Activated CD8-positive, alpha-beta T cell treated with anti-CD3 and anti-CD28 coated beads for 36 hours (primary cell): ENCODE measurements at places on chromosomes 5 and 9.

GRCh38 chr9:79567671-79568098 lies 4.1 kb upstream of the TLE4 start:
- peaks cover 18% of the 10 kb centered on the region for H3K4me1 ChIP-seq
- no peaks in the 10 kb centered on the region for H3K36me3 ChIP-seq
- H3K27ac ChIP-seq: no peak overlapping the region
- no peak overlapping the region for H3K4me3 ChIP-seq
- DNase-seq: no peak
- peaks cover 4% of the 10 kb centered on the region for H3K27me3 ChIP-seq

- no peak overlapping the region for H3K27ac ChIP-seq
- H3K36me3 ChIP-seq: peaks cover 23% of the 10 kb centered on the region
- H3K4me1 ChIP-seq: peaks cover 43% of the 10 kb centered on the region
- DNase-seq: no peak
- H3K4me3 ChIP-seq: no peak overlapping the region
Measured at GRCh38 chr5:14787801-14788579, 83.6 kb downstream of the ANKH start.

GRCh38 chr5:82754036-82754746 lies 323.0 kb downstream of the TMEM167A start:
- no peak for DNase-seq
- H3K4me1 ChIP-seq: peaks cover 3% of the 10 kb centered on the region
- no peak overlapping the region for H3K4me3 ChIP-seq
- no peak overlapping the region for H3K27ac ChIP-seq
- H3K27me3 ChIP-seq: no peaks in the 10 kb centered on the region
- H3K36me3 ChIP-seq: no peaks in the 10 kb centered on the region

DNA sequence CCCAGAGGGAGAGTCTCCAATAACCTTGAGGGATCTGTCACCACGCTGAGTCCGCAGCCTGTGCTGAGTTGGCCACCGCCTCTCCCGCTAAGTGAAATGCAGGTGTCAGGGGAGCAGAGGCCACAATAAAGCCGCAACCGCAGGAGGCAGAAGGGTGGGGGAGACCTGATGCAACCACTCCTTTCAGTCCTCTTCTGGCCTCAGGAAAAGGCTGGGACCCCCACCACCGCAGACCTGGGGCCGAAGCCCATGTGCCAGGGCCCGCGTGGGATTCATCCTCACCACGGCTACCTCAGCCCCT lies 576 bp downstream of the MAP1B start:
- peaks cover 9% of the 10 kb centered on the region for H3K4me1 ChIP-seq
- peak overlapping the region; percentile 19 for H3K4me3 ChIP-seq
- H3K36me3 ChIP-seq: no peaks in the 10 kb centered on the region
- no peak overlapping the region for H3K27ac ChIP-seq

DNA sequence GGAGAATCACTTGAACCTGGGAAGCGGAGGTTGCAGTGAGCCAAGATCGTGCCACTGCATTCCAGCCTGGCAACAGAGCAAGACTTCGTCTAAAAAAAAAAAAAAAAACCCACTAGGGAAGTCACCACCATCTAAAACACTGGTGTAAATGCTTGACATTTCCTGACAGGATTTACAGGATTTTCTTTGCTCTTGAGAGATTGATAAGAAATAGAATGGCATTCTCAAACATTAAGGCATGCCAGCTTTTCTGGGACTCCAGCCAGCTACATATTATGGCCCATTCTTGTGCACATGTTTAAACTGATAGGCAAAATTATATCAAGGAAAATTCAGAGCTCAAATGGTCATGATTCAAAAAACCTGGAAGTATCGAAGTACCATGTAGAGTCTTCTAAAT lies 28.7 kb downstream of the GTF3C4 start:
- H3K27ac ChIP-seq: no peak overlapping the region
- H3K4me1 ChIP-seq: peaks cover 4% of the 10 kb centered on the region
- no peak overlapping the region for H3K4me3 ChIP-seq
- H3K27me3 ChIP-seq: peaks cover 7% of the 10 kb centered on the region
- peaks cover 4% of the 10 kb centered on the region for H3K36me3 ChIP-seq

DNA sequence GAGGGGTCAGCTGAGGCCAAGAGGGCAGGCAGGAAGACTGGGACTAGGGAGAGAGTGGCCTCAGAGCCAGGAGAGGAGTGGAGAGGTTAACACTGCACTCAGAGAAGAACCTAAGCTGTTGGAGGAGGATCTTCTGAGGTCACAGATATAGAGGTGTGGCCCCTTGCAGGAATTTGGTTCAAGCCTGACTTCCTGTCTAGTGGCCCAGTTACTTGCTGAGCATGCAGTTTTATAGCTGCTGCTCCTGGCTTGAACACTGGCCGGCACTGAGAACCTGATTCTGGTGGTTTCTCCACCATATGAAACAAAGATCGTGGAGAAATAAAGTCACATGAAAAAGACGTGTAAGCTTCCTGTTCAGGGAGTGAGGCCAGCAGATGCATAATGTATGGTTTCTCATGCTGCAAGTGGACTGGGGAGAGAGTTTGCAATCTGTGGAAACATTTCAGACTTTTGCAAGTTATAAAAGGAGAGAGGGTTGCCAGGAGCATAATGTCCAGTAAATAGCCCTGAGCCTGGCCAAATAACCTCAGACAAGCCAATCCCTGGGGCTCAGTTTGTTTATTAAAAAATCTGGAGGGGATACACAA lies 82.6 kb downstream of the GALNT10 start:
- no peak overlapping the region for H3K4me3 ChIP-seq
- peak; percentile 10 for DNase-seq
- H3K4me1 ChIP-seq: peaks cover 42% of the 10 kb centered on the region
- H3K36me3 ChIP-seq: no peaks in the 10 kb centered on the region
- H3K27me3 ChIP-seq: no peaks in the 10 kb centered on the region

GRCh38 chr5:152907488-152908245 lies 502.6 kb upstream of the NMUR2 start:
- H3K27me3 ChIP-seq: no peaks in the 10 kb centered on the region
- no peak for DNase-seq
- H3K4me3 ChIP-seq: no peak overlapping the region
- H3K36me3 ChIP-seq: no peaks in the 10 kb centered on the region
- H3K4me1 ChIP-seq: no peaks in the 10 kb centered on the region
